ENCODE measurements at places on chromosomes 3 and 15.

DNA sequence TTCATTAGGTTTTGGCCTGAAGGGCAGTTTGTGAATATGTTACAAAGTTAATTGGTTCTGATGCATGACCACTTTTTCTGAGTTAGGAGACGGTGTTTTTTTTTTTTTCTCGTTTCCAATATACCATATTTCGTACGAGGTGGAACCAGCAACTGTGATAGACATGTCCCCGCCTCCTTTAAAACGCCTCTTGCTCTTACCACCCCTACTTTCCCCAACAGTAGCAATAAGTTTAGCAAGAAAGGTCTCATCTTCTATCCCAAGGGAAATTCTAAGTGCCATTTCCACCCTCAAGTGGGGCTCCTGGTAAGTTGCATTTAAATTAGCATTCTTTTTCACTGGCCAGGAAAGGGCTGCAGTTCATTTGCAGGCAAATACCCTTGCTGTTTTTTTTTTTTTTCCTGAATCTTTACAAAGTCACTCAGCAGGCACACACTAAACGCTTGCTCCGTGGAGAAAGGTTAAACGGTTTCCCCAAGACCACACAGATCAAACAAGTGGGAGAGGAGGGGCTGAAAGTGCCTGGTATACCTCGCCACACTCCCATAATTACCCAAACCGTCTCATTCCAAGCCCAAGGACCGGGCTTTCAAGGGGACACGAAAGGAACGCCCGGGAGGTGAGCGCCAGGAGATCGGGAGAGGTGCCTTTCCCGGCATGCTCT, 39.5 kb upstream of the MGA start:
- DNase-seq: no peak

- DNase-seq: no peak
Measured at GRCh38 chr3:169315996-169316395, 347.5 kb downstream of the MECOM start.

DNA sequence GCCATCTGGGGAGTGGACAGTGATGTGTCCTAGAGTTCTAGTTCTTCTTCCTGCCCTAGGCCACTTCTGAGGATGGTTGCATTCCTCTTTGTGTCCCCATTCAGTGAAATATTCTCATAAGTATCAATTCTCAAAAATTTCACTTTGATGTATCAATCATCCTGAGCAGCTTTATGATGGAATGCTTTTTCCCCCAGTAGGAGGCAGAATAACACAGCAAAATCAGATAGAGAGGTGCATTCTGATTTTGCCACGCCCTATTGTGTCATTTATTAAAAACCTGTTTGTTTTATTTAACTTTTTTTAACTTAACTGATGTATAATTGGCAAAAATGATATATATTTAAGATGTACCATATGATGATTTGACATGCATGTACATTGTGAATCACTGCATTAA, 656.0 kb upstream of the GRM7 start:
- no peak for DNase-seq

DNA sequence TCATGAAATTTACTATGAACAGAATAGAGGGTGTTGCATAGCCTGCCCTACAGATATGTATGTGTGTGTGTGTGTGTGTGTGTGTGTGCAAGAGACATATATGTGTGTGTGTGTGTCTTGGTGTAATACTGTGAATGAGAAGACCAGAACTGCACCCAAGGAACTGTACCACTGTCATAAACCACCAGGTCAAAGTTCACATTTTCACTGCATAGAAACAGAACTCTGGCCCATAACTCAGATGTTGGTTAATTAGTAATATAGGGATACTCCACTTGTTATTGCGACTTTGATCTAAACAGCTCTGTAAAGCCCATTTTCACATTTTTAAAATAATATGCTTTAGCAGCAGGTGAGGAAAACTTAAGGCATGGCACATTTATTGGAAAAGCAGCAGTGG, 111.8 kb downstream of the IGF2BP2 start:
- DNase-seq: no peak

DNA sequence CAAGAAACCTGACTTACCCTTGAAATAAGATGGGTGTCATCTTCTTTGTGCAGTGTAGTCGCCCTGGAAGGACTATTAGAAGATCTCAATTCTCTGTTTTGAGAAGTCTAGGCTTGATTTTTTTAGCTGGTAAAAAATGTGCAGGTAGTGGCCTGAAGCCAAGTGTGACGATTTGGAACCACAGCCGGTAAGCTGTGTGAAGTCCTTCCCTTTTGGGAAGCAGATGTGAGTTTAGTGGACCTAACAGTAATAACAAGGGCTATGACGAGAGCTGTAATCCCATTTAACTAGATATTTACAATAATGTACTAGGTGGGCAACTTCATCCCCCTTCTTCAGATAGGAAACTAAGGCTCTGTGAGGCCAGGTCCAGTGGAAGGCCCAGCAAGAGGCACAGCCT, 81.7 kb upstream of the MYZAP start:
- no peak for DNase-seq

DNA sequence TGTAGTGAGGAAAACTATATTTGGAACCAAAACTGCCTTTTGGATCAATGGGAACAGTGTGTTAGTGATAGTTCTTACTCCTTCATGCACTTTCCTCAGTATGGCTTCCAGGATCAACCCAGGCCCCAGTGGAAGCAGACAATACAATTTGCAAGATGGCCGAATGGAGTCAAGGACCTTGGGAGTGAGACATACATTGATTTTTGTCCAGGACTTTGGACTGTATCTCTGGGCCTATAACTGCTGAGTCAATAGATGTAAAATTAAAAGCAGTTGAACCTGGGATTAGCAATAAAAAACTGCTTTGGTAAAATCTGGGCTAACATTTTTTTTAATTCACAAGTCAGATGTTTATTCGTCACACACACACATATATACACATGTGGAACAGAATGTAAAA, 1.8 kb downstream of the ARRDC4 start:
- no peak for DNase-seq

DNA sequence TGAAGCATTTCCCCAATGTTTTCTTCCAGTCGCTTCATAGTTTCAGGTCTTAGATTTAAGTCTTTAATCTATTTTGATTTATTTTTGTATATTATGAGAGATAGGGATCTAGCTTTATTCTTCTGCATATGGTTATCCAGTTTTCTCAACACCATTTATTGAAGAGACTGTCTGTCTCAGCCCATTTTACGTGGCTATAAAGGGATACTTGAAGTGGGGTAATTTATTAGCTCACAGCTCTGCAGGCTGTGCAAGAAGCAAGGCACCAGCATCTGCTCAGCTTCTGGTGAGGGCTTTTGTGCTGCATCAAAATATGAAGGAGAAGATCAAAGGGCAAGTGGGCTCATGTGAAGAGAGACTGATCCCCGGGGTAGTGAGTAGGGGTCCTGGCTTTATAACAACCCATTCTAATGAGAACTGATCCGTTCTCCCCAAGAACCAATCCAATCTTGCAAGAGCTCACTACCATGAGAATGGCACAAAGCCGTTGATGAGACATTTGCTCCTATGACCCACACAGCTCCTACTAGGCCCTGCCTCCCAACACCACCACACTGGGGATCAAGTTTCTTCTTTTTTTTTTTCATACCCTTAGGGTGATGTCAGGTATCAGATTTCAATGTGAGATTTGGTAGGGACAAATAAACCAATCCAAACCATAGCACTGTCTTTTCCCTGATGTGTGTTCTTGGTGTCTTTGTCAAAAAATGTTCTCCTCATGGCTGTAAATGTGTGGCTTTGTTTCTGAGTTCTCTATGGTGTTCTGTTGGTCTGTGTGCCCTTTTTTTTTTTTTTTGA, 63.2 kb downstream of the IQGAP1 start:
- DNase-seq: no peak

DNA sequence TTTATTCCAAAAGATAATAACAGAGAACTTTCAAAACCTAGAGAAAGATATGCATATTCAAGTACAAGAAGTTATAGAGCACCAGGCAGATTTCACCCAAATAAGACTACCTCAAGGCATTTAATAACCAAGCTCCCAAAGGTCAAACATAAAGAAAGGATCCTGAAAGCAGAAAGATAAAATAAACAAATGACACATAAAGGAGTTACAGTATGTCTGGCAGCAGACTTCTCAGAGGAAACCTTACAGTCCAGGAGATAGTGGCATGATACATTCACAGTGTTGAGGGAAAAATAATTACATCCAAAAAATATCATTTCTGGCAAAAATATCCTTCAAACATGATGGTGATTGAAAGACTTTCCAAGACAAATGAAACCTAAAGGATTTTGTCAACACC, 185.8 kb upstream of the POU1F1 start:
- no peak for DNase-seq

GRCh38 chr15:73240866-73241499, 127.8 kb downstream of the HCN4 start:
- DNase-seq: peak; percentile 61

DNA sequence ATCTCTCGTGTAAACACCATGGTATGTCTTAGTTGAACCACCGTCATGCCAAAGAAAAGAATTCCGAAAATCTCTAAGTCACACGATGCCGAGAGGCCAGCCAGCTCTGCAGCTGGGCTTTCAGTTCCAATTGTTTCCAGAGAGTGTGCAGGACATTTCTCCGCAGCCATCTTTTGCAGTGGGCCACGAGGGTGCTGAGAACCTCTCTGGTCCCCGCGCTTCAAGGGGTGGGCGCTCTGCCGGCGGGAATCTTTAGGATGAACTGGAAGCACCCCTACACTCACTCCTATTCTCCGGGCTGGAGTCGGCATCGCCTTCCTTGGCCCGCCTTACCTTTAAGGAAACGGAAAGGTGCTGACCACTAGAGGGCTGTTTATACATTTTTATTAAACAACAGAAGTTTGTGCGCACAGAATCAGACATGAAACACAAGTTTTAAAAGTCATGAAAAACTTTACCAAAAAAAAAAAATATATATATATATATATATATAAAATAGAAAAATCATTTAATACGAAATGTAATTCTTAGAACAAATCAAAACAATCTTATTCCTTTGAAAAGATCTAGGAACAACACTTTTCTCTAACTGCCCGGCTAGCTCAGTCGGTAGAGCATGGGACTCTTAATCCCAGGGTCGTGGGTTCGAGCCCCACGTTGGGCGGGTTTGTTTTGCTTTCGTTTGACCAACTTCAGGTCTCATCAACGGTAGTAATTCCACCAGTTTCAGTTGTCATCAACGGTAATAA, 12.5 kb upstream of the MORF4L1 start:
- DNase-seq: peak; percentile 48

GRCh38 chr3:42701371-42702065, 1.1 kb downstream of the HHATL start:
- peak; percentile 47 for DNase-seq

- DNase-seq: no peak
Measured at GRCh38 chr3:86785386-86785785, 205.6 kb downstream of the VGLL3 start.

- DNase-seq: no peak
Measured at GRCh38 chr3:171586274-171586673, 126.1 kb upstream of the TNIK start.

- no peak for DNase-seq
Measured at GRCh38 chr15:95105229-95105628, 873.9 kb downstream of the MCTP2 start.

DNA sequence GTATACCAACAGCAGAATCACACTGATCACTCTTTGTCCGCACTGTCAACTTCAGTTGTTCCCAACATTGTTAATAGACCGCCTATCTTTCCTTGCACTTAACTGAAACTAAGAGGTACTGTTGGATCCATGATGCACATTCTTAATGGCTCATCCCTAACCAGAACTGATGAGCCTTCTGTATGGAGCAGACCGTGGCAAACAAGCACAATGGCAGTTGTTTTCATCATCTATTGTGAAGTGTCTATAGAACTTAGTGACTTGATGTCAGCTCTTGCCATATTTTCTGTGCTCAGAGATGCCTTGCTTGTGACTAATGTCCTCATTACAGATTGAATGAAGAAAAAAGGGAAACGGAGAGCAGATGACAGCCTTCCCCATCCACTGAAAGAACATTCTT, 347.4 kb downstream of the NLGN1 start:
- DNase-seq: no peak

- DNase-seq: no peak
Measured at GRCh38 chr3:139574026-139574947, 34.7 kb upstream of the RBP1 start.

DNA sequence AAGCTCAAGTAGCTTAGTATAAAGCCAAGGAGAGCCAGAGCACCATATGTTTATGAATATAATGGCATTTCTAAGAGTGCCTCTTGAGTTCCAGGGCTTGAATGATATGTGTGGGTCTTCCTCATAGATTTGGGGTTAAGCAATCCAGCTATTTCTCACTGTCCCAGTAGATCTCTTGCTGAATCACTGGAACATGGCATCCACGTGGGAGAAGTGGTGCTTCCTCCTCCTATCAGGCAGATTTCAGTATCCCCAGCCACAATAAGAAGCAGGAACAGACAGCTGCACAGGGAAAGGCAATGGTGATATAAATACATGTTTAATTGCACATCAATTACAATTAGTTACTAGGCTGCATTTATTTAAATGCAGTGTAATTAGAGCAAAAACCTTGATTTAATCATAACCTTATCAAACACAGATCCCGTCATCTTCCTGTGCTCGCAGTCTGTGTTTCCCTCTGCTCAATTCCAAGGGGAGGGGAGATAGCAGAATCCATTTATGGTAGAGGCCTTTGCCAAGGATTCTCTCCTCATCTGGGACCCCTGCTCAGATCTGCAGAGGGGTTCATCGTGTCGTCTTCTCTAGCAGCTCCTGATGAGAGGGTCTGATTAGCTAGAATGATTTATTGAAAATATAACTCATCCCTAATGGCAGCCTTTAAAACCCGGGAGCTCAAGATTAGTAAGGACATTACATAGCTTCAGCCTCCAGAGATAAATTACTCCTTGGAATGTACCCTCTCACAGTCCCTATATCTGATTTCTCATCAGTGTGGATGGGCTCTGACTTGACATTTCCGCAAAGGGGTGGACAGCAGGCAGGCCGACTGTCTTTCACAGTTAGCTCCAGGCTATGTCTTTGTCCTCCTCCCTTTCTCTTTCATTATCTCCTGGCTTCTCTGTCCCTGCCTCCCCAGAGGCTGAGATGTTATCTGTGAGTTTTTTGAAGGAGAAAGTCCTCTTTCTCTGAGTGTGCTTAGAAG, 775.9 kb downstream of the AGBL1 start:
- no peak for DNase-seq

DNA sequence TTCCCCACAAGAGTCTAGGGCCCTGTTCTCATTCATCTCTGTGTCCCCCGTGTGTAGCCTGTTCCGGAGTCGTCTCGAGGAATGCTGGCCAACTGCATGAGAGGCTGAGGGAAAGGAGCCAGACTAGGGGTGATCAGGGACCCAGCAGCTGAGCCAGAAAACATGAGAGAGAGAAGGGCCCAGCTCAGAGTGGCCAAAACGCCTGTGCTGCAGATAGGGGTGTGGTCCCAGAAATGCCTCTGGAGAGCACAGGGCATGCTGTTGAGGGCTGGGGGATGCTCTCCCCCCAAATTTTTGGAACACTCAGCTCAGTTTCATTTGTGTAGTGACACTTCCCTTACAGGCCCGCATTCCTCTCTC, 14.1 kb downstream of the CYP1A2 start:
- DNase-seq: no peak

GRCh38 chr3:11091088-11091590, 63.2 kb upstream of the HRH1 start:
- no peak for DNase-seq

DNA sequence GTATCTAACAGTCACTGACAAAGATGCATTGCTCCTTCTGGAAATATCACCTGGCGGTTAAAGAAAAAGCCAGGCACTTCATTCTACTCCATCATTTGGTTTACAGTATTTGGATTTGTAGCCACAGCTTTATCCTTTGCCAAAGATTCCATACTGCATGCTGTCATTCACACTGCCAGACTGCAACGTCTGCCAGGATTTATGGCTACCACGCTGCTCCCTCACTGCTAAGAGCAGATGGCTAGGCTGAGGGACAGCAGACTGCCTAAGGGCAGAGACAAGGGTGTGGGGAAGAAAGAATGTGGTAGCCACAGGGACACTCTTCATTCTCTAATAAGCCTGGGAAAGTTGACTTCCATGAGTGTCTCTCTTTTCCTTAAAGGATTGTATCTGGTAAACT, 1047.0 kb downstream of the TUSC7 start:
- no peak for DNase-seq
